ENCODE measurements at places on chromosomes 6 and 20.

GRCh38 chr20:30489614-30490003 lies 767.9 kb upstream of the DEFB115 start:
- DNase-seq, result no peak

- DNase-seq, result peak; percentile 35
These were observed 1.7 kb downstream of the UBE2V1 start for GRCh38 chr20:50111120-50111828.

- DNase-seq, result no peak
These were observed 67.1 kb downstream of the TPD52L1 start for GRCh38 chr6:125220712-125221111.

- DNase-seq, result no peak
These were observed 7.0 kb upstream of the PRSS35 start for GRCh38 chr6:83505356-83505755.

DNA sequence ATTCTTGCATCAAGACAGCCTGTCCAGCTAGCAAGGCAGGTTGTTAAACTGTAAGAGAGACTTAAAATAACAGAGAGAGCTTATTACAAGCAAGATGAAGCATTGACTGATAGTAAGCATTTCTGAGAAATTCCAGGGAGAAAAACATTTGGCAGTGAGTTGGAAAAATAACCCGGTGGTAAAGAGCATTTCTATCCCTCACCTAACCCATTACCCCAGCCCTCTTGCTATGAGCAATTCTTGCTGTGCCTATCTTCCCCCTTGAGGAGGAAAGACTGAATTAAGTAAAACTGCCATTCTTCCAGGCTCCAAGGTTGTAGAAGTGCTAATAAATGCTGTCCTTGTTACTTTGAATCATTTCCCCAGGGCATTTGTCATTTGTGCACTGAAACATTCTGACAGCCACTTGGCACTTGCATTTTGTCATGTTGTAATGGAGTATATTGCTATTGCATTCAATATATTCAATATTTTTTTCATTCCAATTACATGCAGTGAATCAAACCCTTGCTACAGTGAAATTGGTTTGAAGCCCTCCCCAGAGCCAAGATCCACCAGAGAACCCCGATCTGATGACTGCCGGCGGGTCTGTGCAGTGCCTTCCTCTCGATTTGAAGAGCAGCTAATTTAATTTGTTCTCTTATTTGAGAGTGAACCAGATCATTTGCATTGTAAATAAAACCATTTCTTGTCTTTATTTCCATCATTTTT lies 291.1 kb downstream of the HIVEP2 start:
- no peak for DNase-seq

DNA sequence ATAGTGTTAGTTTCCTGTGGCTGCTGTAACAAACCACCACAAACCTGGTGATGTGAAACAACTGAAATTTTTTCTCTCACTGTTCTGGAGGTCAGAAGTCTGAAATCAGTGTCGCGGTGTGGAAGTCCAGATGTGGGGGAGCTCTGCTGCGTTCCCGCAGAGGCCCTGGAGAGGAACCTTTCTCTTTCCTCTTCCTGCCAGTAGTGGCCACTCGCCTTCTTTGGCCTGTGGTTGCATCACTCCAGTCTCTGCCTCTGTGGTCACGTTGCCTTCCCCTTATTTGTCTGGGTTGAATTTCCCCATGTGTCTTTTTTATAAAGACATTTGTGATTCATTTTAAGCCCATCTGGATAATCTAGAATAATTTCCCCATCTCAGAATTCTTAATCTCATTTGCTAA lies 295.5 kb upstream of the FLRT3 start:
- DNase-seq, result no peak

DNA sequence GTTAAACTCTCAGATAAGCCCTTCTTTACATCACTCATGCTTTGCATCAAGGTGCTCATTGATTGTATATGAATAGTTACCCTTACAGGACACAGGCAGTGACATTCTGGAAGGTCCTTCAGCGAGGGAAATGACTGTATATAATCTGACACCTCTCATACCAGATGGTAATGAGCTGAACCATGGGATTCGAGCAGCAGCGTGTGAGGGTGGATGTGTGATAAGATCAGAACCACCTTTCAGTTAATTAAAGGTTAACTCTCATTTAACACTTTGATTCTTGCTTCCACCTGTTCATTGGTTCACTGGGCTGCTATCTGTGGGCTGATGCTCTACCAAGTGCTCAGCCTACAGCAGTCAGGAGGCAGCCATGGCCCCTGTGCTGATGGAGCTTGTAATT lies 24.2 kb downstream of the NEDD9 start:
- DNase-seq, result no peak

GRCh38 chr6:147311218-147311617 lies 107.0 kb downstream of the STXBP5 start:
- DNase-seq, result no peak

DNA sequence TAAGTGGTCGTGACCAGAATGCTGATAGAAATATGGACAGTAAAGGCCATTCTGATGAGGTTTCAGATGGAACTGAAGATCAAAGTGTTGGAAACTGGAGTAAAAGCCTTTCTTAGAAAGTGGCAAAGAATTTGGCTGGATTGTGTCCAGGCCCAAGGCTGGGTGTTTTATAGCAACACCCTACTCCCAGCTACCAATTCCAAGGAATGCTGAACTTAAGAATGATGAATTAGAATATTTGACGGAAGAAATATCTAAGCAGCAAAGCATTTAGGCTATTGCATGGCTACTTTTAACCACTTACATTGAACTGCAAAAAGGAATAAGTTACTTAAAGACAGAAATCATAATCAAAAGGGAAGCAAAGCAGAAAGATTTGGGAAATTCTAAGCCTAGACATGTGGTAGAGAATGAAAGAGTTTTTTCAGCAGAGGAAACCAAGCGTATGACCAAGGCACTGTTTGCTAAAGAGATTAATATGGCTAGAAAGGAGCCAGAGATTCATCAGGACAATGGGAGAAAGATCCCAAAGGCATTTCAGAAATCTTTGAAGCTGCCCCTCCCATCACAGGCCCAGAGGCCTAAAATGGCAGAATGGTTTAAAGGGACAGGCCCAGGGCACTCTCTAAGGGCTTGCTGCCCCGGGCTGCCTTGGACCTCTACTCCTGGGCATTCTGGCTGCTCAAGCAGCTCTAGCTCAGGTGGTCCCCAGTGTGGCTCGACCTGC lies 25.8 kb downstream of the SDHAF4 start:
- DNase-seq, result no peak

DNA sequence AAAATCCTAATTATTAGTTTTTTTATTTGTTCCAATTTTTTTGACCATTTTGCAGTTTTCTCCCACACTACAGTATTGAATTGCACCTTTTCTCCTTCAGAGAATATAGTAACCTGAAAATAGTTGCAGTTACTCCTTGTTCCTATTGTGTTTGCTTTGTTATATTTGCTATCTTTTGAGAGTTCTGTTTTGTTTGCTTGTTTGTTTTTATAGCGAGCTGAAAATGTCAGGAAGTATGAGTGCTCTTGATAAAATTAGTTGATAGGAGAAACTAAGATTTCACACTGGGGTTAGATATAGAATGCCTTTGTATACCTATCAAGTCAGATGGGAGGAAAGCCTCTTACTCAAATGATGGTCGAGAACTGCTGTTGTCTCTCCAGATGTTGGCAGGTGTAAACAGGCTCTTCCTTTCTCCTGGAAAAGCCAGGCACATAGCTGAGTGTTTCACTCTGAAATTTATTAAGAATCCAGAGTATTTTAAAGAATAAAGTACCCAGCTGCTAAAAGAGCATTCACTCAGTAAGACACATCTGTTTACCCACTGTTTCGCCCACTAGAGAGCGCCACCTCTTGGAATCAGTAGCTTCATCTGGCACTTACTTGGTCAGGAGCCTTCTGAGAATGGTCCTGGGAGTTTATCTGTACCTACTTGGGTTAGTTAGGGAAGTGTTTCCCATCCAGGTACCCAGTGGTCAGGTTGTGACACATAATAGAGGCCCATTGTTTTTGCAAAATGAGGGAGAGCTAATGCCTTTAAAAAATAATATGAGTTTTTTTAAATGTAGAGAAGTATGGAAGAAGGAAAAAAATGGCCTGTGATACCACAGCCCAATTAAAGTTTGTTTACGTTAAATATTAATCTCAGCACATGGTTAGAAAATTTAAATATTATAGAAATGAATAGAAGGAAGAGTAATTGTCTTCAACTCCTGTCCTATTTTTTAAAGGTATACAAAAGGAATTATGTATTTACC lies 11.2 kb downstream of the NT5DC1 start:
- DNase-seq, result no peak

- DNase-seq, result no peak
These were observed 815.5 kb upstream of the SLC35B3 start for GRCh38 chr6:9250852-9251251.

- DNase-seq, result peak; percentile 25
These were observed 45.5 kb upstream of the SUPT3H start for GRCh38 chr6:45423111-45423823.

DNA sequence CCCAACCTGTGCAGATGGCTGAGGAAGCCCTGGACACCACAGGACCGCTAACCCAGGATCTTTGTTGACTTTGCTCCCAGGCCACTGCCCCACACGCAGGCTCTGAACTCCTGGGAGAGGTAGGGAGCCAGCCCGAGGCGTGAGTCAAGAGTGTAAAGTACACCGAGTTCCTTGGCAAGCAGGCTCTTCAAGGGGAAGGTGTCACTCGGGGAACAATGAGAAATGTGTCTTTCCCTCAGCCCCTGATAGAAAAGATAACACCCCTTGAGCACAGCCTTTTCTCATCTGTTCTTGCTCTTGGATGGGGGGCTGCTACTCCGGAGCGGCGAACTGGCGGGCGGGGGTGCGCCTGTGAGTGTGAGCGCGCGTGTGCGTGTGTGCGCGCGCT lies 472 bp upstream of the EDN3 start:
- DNase-seq, result no peak

- no peak for DNase-seq
These were observed 21.9 kb downstream of the SGK1 start for GRCh38 chr6:134295953-134296553.

DNA sequence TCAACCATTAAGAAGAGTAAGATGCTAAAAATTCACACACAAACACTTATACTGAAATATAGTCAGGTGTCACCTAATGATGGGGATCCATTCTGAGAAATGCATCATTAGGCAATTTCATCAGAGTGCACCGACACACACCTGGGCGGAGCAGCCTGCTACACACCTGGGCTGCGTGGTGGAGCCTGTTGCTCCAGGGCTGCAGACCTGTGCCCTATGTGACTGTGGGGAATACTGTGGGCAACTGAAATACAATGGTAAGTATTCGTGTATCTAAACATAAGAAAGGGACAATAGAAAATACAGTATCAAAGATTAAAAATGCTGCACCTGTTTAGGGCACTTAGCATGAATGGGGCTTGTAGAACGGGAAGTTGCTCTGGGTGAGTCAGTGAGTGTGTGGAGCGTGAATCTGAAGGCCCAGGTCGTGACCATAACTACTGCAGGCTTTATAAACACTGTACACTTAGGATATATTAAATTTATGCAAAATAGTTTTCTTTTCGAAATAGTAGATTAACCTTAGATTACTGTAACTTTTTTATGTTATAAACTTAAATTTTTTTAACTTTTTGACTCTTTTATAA lies 124.4 kb upstream of the AFDN start:
- DNase-seq, result no peak

- no peak for DNase-seq
These were observed 315.2 kb downstream of the TFAP2A start for GRCh38 chr6:10099529-10100140.

GRCh38 chr6:35154262-35154661 lies 13.1 kb upstream of the TCP11 start:
- DNase-seq, result no peak

DNA sequence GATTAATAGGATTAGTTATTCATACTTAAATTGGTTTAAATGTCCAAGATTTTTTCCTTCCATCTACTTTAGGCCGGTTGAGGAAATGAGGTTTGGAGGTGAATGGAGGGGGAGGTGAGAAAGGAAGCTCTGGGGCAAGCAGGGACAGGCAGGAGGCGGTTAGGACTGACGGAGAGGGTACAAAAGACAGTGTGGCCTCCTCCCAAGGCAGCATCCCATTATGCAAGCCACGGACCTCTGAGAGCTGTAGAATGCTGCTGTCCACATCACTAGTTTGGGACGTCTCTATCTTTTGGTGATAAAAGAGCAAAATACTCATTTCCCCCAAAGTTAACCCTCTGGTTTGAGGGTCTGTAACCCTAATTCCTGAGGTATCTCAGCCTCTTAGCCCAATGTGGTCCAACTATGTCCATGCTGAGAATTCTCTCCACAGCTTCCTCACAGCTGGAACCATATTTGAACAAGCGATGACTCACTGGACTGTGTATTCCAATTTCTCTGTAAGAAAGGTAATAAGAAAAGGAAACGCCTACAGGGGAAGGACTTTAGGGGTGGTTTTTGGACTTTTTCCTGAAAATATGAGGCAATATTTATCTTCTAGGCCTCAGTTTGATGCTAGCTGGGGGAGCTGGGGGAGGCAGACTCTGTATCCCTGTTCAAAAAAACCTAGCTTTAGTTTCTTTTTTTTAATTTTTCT lies 172.2 kb downstream of the TFAP2B start:
- no peak for DNase-seq

DNA sequence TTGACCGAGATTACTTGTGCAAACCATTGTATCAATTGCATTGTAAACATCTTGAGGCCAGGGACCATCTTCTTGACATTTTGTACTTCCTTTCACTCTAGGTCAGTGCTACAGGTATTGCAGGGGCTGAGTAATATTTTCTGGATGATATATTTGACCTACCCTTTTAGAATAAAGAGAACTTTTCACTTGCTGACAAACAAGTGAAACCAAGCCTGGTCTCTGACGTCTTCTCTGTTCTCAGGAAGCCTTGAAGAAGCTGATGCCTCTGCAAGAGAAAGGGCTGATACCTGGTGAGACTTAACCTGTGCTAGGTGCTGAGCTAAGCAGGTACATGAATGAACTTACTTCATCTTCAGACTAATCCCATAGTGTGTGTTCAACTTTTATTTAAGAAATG lies 60.5 kb upstream of the GGTLC1 start:
- no peak for DNase-seq

DNA sequence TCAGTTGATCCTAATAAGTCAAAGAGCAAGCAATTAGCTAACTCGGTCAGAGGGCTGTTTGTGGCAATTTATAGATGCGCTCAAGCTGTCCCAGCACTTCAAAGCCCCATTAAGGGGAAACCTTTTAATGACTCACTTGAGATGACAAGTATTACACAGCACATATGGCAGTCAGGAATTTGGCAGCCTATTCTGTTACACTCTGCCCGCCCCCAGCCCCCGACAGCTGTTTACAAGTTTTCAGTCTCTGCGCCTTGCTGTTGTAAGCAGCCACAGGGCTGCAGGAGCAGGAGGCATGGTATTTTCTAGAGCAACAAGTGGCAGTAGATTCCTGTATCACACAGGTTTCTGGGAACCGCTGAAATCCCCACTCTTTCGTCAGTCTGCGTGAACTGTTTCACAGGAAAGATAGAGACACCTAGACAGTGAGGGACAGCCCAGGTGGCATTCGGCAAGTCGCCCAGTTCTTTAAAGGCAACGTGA lies 263.0 kb downstream of the FOXC1 start:
- DNase-seq, result no peak
